Omental fat pad (tissue), 4 donors: ENCODE measurements at places on chromosomes 1 and 21. TPM values are rescaled to one million over a fixed set of nuclear protein-coding genes. Genes with fewer than 3 reads are reported as not detected.
A peak's percentile ranks its signal among the peaks of the same experiment; 100 is the strongest.

DNA sequence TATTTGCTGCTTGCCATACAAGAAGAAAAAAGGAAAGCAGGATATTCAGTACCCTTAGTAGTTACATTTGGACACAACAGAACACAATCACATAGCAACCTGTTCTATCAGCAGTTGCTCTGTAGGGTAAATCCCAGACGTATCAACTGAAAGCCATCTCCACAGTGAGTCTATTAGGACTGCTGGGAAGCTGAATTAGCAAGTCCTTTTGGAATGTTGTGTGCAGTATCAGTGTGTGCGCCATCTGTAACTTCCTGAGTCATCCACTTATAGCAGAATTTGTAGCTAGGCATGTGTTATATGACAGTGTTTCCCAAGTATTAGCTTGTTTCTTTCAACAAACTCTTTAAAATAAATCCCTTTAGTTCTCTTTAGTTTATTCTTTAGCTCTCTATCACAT lies 21.3 kb downstream of the CCDC30 start:
- DNase-seq, result no peak

DNA sequence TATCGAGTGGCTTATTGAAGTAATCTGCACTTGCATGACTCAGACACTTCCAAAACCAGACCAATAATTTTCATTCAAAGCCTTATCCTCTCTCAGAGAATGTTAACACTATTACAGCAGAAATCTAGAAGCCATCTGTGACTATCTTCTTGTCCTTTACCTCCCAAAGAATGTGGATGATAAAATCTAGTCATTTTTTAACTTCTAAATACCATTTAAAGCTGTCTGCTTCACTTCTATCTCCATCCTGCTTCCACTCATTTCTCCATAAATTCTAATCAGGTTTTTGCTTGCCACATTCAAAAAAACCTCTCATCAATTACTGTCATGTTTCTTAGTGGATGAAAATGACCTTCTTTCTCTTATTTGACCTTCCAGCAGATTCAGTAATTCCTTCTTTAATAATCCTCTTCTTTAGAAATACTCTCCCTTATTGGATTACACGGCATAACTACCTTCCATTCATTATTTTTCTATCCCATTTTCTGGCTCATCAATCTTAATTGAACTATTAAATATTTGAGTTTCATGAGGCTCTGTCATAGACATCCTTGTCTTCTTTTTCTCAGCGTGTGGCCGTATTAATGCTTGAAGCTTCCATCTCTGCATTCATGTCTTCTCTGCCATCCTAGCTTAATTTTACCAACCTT lies 1999.4 kb downstream of the MRPL39 start:
- DNase-seq, result no peak

DNA sequence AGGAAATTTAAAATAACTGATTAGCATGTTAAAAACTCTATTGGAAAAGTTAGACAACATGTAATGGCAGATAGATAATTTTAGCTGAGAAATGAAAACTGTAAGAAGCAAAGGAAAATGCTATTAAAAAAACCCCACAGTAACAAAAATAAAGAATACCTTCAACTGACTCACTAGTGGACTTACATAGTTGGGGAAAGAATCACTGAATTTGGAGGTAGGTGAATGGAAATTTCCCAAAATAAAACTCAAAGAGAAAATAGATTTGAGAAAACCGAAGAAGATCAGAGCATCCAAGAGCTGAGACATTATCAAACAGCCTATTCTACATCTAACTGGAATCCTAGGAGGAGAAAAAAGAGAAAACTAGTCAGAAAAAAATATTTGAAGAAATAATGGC lies 34.7 kb downstream of the PDE4B start:
- DNase-seq, result no peak

- DNase-seq, result no peak
Measured at GRCh38 chr1:87167157-87167789, 161.4 kb upstream of the LMO4 start.

GRCh38 chr1:184824691-184825323 lies 70.1 kb upstream of the EDEM3 start:
- DNase-seq, result no peak

Gene SPRR2A
- not detected for total RNA-seq

Gene HES4
- 22.5 TPM for total RNA-seq

- no peak for DNase-seq
Measured at GRCh38 chr1:231943084-231943483, 316.5 kb downstream of the DISC1 start.

Gene DNAJB4
- total RNA-seq, result 33.3 TPM

DNA sequence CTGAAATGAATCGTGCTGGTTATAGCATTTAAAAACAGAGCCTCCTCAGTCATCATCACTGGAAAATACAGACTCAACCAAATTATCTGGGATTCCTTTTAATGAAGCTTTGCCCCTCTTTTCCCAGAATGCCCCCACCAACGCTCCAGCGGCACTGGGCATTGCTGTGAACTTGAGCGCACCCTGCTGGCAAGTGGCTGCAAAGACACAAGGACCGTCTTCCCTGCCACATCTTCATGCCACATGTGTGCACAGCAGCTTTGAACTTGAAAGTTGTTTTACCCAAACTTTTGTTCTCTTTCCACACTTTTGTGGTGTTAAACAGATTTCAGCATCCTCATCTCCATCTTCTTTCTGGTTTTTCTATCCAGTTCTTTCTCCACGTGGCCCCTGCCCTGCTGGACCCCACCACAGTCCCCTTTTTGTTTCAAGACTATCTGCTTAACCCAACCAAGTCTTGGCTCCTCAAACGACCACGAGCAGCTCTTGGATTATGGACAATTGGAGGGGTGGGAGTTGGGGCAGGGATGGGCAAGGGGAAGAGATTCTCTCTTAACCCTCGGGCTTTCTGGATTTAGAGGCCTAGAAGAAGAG lies 12.8 kb upstream of the LMX1A start:
- no peak for DNase-seq

DNA sequence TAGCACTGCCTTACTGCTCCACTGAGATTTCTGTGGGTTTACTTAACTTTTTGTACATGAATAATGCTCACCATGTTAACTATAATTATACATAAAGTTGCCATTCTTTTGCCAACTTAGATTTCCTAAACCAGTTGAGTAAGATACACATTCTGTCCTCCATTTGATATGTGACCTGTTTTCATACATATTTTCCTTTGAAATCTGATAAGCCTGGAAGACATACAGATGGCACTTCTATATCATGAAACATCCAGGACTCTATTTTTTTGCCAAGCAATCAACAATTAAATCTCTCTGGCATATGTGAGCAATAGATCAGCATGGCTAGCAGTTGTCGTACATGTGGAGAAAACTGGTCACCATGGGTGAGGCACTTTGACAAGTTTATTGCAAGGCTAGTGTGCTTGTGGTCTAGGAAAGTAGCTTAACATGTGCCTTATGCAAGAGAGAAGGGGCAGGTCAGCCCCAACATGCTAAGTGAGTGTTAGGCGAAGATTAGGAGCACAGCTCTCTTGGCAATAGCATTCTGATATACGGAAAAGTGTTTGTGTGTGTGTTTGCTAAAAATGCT lies 14.2 kb downstream of the PRRX1 start:
- DNase-seq, result no peak

Gene BARHL2
- total RNA-seq, result not detected

Gene CHRM3
- 1.2 TPM for total RNA-seq

- no peak for DNase-seq
Measured at GRCh38 chr1:111843177-111843576, 87.5 kb downstream of the DDX20 start.

GRCh38 chr1:223109581-223110026 lies 33.4 kb downstream of the TLR5 start:
- no peak for DNase-seq

- no peak for DNase-seq
Measured at GRCh38 chr1:23596382-23597358, 37.4 kb upstream of the ID3 start.

Gene CCDC185
- total RNA-seq, result not detected

DNA sequence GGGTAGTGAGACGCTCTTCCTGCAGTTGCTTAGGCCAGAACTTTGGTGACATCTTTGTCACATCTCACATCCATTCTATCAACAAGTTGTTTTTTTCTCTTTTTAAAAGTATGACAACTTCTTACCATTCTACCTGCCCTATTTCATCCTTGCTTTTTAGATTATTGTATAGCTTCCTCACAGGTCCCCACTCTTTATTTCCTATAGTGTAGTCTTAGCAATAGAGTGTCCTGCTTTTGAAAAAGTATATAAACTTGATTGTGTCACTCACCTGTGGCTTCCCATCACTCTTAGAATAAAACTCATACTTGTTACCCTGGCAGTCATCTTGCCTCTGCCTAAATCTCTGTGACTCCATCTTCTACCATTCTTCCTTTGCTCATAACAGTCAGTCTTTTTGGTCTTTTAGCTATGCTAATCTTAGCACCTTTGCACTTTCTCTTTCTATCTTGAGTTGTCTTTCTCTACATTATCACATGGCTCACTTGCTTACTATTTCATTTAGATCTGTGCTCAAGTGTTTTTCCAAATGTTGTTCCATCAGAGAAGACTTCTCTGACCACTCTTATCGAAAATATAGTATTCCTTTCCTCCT lies 9.5 kb downstream of the CDC73 start:
- DNase-seq, result no peak

DNA sequence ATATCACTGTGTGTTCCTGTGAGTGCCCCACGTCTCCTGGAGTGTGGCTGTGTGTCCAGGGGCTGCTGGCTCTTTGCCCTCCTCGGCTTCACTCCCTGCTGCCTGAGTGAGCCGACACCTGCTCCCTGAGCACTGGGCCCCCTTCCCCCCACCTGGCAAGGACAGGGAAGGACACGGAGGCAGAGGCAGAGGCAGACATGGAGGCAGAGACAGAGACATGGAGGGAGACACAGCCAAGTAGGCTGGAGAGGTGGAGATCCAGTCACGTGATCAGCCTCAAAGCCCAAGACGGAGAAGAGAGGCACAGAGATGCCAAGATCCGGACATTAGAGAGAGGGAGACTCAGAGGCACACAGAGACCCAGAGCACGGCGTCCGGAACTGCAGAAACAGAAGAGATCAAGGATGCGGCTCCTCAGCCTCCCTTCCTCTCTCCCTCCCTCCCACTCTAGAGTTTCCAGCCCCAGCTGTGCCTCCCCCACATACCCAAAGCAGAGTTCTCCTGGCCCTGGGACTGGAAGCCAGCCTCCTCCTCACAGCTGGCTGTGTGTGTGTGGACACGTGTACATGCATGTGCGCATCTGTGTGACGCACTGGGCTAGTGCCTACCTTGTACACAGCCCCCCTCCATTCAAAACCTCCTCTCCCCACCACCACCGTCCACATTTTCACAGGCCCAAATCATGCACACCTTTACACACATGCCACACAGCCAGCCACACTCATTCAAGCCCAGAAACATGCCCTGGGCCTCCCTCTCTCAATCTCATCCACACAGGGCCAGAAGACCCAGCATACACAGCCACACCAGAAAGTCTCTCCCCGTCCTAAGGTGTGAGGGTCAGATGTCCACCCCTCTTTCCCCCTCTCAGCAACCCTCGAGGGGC lies 39.1 kb upstream of the WASF2 start:
- peak; percentile 94 for DNase-seq

GRCh38 chr1:14138135-14138506 lies 438.1 kb downstream of the PRDM2 start:
- DNase-seq, result no peak

GRCh38 chr1:109931189-109931731 lies 20.6 kb downstream of the CSF1 start:
- peak; percentile 25 for DNase-seq

Gene ADORA1
- 4.3 TPM for total RNA-seq

GRCh38 chr1:3018576-3018975 lies 2.7 kb upstream of the ACTRT2 start:
- no peak for DNase-seq

- no peak for DNase-seq
Measured at GRCh38 chr1:117128323-117129079, 7.0 kb upstream of the TRIM45 start.

Gene LCE2B
- not detected for total RNA-seq

DNA sequence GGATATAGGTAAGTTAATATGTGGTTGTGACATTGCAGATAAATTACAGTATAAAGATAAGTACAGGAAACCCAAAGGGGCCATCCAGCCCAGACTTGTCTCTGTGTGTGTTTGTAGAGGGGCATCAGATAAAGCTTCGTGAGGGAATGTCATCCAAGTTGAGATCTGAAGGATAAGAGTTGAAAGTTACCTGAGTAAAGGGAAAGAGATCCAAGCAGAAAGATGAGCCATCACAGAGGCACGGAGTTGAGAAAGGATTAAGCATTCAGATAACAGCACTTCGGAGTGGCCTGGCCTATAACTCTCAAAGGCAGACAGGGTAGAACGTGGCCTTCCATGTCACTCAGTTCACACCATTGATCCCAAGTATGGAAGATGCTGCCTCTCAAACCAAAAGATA lies 749.1 kb downstream of the ADGRL2 start:
- DNase-seq, result no peak

DNA sequence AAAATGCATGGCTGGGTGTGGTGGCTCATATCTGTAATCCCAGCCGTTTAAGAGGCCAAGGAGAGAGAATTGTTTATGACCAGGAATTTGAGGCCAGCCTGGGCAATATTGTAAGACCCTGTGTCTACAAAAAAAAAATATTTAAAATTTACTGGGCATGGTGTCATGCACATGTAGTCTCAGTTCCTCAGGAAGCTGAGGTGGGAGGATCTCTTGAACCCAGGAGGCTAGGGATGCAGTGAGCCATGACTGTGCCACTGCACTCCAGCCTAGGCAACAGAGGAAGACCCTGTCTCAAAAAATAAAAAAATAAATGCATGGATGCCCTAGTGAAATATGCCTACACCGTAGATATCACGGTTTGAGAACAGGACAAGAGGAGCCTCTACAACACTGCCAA lies 1331.2 kb upstream of the B3GALT2 start:
- no peak for DNase-seq

DNA sequence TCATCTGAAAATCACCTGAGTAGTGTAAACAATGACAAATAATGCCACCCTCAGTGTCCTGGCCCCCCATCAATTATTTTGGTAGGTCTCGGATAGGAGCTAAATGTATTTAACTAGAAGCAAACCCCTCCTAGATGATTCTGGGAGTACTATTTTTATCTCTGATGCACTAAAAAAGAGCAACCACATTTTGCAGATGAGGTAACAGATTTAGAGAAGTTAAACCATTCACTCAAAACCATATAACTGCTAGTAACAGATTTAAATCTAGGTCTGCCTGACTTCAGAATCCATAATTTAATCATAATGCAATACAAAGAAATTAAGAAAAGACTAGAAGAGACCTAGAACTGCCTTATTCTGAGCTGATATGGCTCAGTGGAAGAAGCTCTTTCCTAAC lies 17.3 kb upstream of the PTCH2 start:
- DNase-seq, result no peak

GRCh38 chr1:37477946-37478345 lies 3.6 kb downstream of the ZC3H12A start:
- no peak for DNase-seq

DNA sequence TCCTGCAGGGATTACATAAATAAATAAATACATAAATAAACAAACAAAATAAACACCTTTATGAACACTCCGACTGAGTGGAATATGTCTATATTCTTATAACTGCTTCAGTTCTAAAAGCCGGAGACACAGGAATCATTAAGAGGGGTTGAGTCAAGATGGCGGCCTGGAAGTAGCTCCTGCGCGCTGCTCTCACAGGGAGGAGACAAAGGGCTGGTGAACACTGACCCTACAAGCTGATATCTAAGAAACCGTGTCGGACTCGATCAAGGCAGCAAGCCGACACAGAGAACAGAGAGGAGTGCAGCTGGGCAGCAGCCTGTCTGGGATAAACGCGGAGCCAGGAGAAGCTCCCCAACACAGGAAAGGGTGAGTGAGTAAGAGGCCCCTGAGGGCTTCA lies 1098.6 kb upstream of the NCAM2 start:
- DNase-seq, result no peak

Gene GLIS1
- total RNA-seq, result 0.19 TPM

Gene RNF2
- total RNA-seq, result 20.6 TPM
